ENCODE measurements at places on chromosomes 2 and 18.

DNA sequence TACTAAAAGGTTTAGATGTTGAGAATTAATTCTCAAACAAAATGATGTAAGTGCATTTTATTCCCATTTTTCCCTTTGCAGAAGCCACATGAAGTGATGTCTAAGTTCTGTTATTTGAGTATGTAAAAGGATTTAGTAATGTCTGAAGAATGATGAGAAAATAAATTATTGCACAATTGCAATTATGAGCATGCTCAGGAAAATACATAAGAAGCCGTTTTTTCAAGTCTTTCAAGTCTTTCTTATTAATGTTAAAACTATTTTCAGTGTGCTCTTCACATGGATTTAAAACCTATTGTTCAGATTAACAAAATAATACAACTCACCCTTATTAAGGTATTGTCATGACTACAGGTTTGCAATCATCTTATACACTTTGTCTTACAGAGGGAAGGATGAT lies 331.4 kb upstream of the NETO1 start:
- DNase-seq: no peak

DNA sequence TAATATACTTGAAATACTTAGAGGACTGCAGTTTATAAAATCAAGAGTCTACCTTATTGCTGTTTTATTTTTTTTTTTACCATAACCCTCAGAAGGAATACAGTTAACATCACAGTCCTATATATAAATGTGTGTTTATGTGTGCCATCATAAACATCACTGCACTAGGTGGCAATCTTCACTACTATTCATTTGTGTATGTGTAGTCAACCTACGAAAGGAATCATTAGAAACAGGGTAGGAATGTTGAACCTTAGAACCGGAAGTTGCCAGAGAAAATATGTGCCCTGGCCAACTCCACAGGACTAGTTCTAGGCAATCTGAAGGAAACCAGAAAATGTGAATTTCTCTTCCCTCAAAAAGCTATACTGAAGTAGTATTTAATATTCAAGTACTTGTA lies 3.4 kb downstream of the GEN1 start:
- DNase-seq: no peak

GRCh38 chr18:10842861-10843260 lies 306.5 kb downstream of the PIEZO2 start:
- DNase-seq: no peak

- no peak for DNase-seq
Measured at GRCh38 chr18:51363384-51363783, 165.9 kb upstream of the MEX3C start.

DNA sequence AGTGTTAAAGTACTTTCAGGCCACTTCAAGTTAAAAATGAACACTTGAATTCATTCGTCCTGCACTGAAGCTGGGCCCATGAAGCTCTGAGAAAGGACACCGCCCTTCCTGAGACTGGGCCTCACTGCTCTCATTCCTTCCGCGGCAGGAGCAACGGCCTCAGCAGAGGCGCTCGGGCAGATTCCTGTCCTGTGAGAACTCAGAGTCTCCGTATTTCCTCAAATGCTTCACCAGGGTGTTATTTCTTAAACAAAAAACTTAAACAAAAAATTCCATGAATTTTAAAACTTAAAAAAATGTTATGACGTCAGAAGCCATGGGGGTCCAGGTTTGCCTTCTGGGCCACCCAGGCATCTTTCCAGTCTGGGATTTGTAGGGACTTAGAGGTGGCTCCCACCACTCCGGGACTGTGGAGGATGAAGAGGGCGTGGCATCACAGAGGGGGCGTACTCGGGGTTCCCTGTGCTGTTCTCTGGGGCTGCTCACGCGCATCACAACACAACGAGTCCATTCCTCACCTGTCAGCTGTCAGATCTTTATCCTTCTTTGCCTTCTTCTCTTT lies 115.9 kb upstream of the ASB18 start:
- no peak for DNase-seq

- peak; percentile 60 for DNase-seq
Measured at GRCh38 chr2:109448946-109449788, 164.6 kb downstream of the SEPTIN10 start.

DNA sequence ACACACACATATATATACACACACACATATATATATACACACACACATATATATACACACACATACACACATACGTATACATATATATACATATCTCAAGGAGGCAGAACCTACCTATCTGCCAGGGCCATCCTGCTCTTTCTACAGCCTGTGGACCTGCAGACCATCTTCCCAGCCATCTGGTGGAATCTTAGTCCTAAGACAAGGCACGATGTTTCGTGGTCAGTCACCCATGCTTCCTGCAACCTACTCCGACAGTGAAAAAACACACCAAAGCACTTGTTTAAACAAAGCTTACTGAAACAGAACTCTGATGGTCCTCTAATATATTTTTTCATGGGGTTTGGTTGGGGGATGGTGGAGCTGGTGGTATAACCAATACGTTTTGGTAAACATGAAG lies 164.2 kb upstream of the ZNF521 start:
- DNase-seq: no peak

GRCh38 chr2:20401489-20401835 lies 45.4 kb upstream of the RHOB start:
- DNase-seq: no peak

GRCh38 chr2:200765139-200765951 lies 46.4 kb upstream of the BZW1 start:
- DNase-seq: no peak

GRCh38 chr18:69213842-69214241 lies 186.8 kb upstream of the DOK6 start:
- DNase-seq: no peak

DNA sequence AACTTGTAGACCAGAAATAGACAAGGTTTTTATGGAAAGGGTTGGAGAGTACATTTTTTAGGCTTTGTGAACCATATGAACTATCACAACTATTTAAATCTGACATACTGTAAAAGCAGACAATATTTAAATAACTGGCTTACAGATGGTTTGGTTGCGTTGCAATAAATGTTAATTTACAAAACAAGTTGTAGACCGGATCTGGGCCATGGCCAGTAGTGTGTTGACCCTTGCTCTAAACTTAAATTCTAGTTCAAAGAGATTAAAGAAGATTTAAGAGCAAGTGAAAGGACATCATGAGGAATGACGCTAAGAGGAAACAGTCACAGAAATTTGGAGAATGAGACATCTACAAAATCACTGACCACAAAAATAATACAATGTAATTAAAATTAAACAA lies 652.7 kb downstream of the DCDC2C start:
- no peak for DNase-seq
